ENCODE measurements at places on chromosomes 13 and 19. TPM values are rescaled to one million over a fixed set of nuclear protein-coding genes. Genes with fewer than 3 reads are reported as not detected.

DNA sequence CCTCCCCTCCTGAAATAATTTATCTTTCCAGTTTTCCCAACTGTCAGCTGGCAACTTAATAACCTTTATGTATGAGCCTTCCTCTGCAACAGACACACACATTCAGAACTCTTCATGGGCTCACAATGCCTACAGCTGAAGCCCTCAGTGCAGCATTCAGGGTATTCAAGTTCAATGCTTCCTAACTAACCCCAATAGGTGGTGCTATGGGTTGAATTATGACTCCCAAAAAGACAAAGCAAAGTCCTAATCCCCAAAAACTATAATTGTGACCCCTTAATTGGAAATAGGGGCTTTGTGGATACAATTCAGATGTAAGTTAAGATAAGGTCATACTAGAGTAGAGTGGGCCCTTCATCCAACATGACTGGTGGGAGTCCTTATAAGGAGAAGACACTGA, 202.2 kb downstream of the SUCLA2 start:
- H3K36me3 ChIP-seq = no peaks in the 10 kb centered on the region
- no peaks in the 10 kb centered on the region for H3K4me1 ChIP-seq
- no peak overlapping the region for H3K27ac ChIP-seq
- H3K4me3 ChIP-seq = no peak overlapping the region
- peaks cover 6% of the 10 kb centered on the region for H3K27me3 ChIP-seq

GRCh38 chr19:47781590-47782262, 3.2 kb downstream of the SELENOW start:
- H3K27me3 ChIP-seq = no peaks in the 10 kb centered on the region
- H3K4me1 ChIP-seq = peaks cover 14% of the 10 kb centered on the region
- H3K27ac ChIP-seq = no peak overlapping the region
- H3K4me3 ChIP-seq = no peak overlapping the region
- DNase-seq = no peak

DNA sequence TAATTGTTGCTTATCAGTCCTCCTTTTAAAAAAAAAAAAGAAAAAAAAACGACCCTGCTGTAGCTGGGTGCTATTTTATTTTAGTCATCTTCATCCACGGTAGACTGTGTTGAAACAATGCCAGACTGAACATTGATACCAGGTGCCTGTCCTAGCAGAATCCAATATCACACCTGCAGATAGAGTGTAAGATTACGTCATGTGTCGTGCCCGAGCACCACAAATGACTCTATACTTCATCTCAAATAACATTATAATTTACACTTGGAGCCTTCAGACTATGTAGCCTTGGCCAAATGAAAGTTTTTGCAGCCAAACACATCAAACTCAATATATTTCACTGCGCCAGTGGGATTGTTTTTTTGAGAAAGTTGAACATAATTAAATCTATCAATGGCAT, 410.6 kb downstream of the FGF9 start:
- no peak overlapping the region for H3K4me3 ChIP-seq
- no peaks in the 10 kb centered on the region for H3K36me3 ChIP-seq
- H3K27me3 ChIP-seq = no peaks in the 10 kb centered on the region
- H3K27ac ChIP-seq = no peak overlapping the region
- peaks cover 4% of the 10 kb centered on the region for H3K4me1 ChIP-seq
- no peak for DNase-seq

- H3K27me3 ChIP-seq = no peaks in the 10 kb centered on the region
- H3K36me3 ChIP-seq = no peaks in the 10 kb centered on the region
- no peak overlapping the region for H3K27ac ChIP-seq
- H3K4me3 ChIP-seq = no peak overlapping the region
- no peak for DNase-seq
Observed at GRCh38 chr13:62593804-62594203, 1178.2 kb upstream of the PCDH20 start.

- DNase-seq = no peak
- H3K4me1 ChIP-seq = peaks cover 13% of the 10 kb centered on the region
- no peak overlapping the region for H3K27ac ChIP-seq
- no peaks in the 10 kb centered on the region for H3K36me3 ChIP-seq
Observed at GRCh38 chr19:2249880-2250765, 1.0 kb downstream of the AMH start.

The ALOX5AP gene
- 603 TPM for polyA plus RNA-seq

DNA sequence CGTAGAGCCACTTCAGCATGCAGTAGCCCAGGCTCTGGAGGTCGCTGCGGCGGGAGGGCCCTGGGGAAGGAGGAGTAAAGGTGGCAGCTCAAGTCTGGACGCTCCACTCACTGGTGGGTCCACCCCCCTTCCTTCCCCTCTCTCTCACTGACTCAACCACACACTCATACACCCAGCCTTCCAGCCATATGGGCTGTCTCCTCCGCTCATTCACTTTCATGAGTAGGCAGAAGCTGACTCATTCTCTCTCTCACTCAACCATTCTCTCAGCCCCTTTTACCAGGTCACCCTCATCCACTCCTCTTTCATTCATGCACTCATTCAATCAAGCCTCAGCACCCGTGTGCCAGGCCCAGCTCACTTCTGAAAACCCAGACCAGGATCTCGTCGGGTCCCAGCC, 27.5 kb upstream of the SIGLEC11 start:
- peaks cover 6% of the 10 kb centered on the region for H3K4me1 ChIP-seq
- no peaks in the 10 kb centered on the region for H3K27me3 ChIP-seq
- no peak overlapping the region for H3K4me3 ChIP-seq
- DNase-seq = no peak

- H3K4me3 ChIP-seq = no peak overlapping the region
- H3K27ac ChIP-seq = no peak overlapping the region
- H3K27me3 ChIP-seq = no peaks in the 10 kb centered on the region
- H3K4me1 ChIP-seq = no peaks in the 10 kb centered on the region
- H3K36me3 ChIP-seq = no peaks in the 10 kb centered on the region
Observed at GRCh38 chr13:64314331-64314730, 2898.7 kb upstream of the PCDH20 start.

The IZUMO2 gene
- not detected for polyA plus RNA-seq

The GYS1 gene
- polyA plus RNA-seq = 18.3 TPM

The ARL11 gene
- 13.0 TPM for polyA plus RNA-seq

The CYP4F2 gene
- not detected for polyA plus RNA-seq

The PVR gene
- not detected for polyA plus RNA-seq

The ASF1B gene
- 2.5 TPM for polyA plus RNA-seq

The GADD45B gene
- polyA plus RNA-seq = 167 TPM

- peaks cover 17% of the 10 kb centered on the region for H3K36me3 ChIP-seq
- no peak overlapping the region for H3K4me3 ChIP-seq
- no peaks in the 10 kb centered on the region for H3K27me3 ChIP-seq
- DNase-seq = no peak
- peak overlapping the region; percentile 61 for H3K27ac ChIP-seq
Observed at GRCh38 chr19:46967578-46968032, 52.0 kb upstream of the NPAS1 start.

- no peaks in the 10 kb centered on the region for H3K27me3 ChIP-seq
- no peak overlapping the region for H3K4me3 ChIP-seq
- H3K4me1 ChIP-seq = peaks cover 20% of the 10 kb centered on the region
- no peak for DNase-seq
Observed at GRCh38 chr13:24503379-24503696, 9.2 kb downstream of the PARP4 start.

DNA sequence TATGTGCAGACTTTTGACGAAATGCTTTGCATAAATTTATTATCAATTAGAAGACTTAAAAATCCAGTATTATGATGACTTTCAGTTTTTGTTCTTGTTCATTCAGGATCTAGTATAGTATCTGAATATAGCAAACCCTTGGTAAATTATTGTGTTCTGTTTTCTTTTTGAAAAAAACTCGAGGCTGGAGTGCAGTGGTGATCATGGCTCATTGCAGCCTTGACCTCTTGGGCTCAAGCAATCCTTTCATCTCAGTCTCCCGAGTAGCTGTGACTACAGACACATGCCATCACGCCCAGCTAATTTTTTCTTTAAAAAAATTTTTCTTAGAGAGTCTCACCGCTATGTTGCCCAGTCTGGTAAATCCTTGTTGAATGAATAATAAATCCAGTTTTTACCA, 4.6 kb downstream of the FARP1 start:
- no peak for DNase-seq
- peaks cover 64% of the 10 kb centered on the region for H3K27me3 ChIP-seq
- H3K36me3 ChIP-seq = no peaks in the 10 kb centered on the region
- H3K4me1 ChIP-seq = peaks cover 5% of the 10 kb centered on the region
- no peak overlapping the region for H3K27ac ChIP-seq

GRCh38 chr19:1248786-1249297, 459 bp downstream of the MIDN start:
- peak; percentile 84 for DNase-seq
- H3K4me1 ChIP-seq = peaks cover 20% of the 10 kb centered on the region
- no peaks in the 10 kb centered on the region for H3K36me3 ChIP-seq
- no peaks in the 10 kb centered on the region for H3K27me3 ChIP-seq

GRCh38 chr13:44063881-44064280, 184.2 kb downstream of the LACC1 start:
- no peak for DNase-seq
- no peak overlapping the region for H3K27ac ChIP-seq
- H3K36me3 ChIP-seq = no peaks in the 10 kb centered on the region
- no peaks in the 10 kb centered on the region for H3K4me1 ChIP-seq
- H3K4me3 ChIP-seq = no peak overlapping the region

GRCh38 chr19:2726904-2727639, 5.9 kb upstream of the DIRAS1 start:
- no peak for DNase-seq
- H3K27me3 ChIP-seq = no peaks in the 10 kb centered on the region
- peak overlapping the region; percentile 42 for H3K4me3 ChIP-seq
- peaks cover 24% of the 10 kb centered on the region for H3K4me1 ChIP-seq
- H3K27ac ChIP-seq = no peak overlapping the region
